ENCODE measurements at places on chromosomes 3 and 15.
A peak's percentile ranks its signal among the peaks of the same experiment; 100 is the strongest.

DNA sequence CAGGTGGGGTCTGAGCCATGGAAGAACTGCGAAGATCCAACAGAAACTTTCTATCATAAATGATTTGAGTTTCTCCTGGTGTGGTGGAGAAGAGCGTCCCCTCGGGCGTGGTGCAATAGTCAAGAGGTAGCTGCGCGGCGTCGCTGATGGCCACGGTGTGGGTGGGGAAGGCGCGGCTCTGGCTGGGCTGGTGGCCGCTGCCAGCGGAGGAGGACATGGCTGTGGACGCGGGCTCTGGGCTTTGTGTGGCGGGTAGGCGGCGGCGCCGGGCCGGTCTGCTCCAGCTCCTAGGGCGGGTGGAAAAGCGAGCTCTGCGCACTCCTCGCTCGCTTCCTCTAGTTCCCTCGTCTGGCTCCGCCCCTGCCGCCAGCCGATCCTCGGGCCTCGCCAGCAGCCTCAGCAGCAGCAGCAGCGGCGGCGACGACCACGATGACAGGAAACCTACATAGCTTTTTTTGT lies 5.9 kb downstream of the STARD9 start:
- no peak for DNase-seq

DNA sequence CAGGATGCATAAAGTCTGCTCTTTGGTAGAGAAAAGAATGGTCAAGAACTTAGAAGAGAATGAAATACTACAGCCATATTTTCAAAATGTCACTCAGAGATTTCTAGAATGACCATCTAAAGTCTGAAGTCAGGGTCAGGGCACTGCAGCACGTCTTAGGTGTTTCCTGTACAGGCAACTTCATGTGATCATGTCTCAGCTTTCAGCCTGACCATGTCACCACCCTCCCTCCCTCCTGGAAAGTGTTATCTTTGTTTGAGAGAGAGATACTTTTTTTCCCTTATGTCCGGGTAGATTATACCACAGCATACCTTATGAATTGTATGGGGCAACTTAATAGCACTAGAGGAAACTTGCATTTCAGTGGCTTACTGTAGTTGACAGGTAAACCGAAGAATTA lies 558.0 kb upstream of the TGFBR2 start:
- no peak for DNase-seq

- DNase-seq: no peak
These were observed 251.3 kb downstream of the CTNNB1 start for GRCh38 chr3:41450416-41451231.

GRCh38 chr3:141176775-141177174 lies 54.9 kb upstream of the PXYLP1 start:
- no peak for DNase-seq

- DNase-seq: no peak
These were observed 648 bp downstream of the CYB561D2 start for GRCh38 chr3:50351323-50351697.

- no peak for DNase-seq
These were observed 209.4 kb downstream of the RPLP1 start for GRCh38 chr15:69661871-69662644.

DNA sequence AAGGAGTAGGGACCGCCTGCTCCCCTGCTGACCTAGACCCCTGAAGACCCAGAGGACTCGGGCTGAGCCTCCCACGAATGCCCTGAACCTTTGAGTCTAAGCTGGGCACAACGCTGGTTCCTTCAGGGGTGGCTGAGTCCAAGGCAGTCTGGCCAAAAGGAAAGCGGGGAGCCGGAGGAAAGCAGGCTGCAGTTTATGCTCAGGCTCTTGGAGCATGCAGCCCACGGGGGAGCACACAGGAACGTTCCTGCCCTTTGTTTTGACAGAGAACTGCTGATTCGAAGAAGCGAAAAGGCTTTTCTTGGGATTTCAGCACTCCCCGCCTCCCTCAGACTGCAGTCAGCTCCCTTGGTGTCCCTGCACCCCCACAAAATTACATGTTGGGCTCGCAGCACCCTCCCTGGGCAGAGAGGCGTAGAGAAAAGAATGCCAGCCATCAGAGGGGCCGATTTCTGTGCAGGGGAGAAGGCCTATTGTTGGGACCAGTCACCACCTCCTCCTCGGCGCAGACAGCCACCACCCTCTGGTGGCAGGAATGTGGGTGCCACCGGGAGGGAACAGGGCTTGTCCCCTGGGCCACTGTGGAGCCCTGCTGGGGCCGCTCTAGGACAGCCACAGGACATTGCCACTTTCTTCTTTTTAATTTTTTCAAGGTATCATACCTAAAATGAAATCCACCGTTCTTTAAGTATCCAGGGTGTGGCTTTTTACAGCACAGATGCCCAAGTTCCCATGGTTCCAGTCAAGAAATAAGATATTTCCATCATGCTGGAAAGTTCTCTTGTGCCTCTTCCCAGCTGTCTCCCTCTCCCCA lies 72.2 kb downstream of the SMAD6 start:
- DNase-seq: peak; percentile 72

- DNase-seq: no peak
These were observed 23.9 kb upstream of the XIRP1 start for GRCh38 chr3:39216176-39216790.

- DNase-seq: no peak
These were observed 61.3 kb downstream of the KLHL25 start for GRCh38 chr15:85733416-85733815.

GRCh38 chr3:10619989-10620832 lies 114.8 kb upstream of the ATP2B2 start:
- DNase-seq: no peak

DNA sequence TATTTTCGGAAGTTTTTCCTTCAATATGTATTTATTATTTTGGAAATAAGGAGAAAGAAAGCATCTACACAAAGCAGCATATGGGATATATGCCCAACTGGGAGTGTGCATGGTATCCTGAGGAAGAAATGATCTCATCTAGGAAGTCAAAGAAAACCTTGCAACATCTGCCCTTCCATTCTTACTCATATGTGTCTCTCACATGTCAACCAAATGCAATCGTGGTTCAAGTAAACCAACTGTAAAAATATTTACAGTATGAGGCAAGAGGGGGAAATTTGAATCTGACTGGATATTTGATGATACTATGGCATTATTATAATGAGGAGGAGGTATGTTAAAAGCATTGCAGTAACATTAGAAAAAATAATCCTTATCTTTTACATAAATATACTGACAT lies 3.2 kb upstream of the SCG3 start:
- DNase-seq: no peak

- DNase-seq: no peak
These were observed 170.2 kb downstream of the KCNMB2 start for GRCh38 chr3:178706411-178706810.

GRCh38 chr3:69425249-69425648 lies 39.4 kb upstream of the FRMD4B start:
- peak; percentile 21 for DNase-seq

GRCh38 chr15:67941648-67942310 lies 101.9 kb upstream of the RNU6-1 start:
- DNase-seq: no peak

- no peak for DNase-seq
These were observed 14.2 kb downstream of the TMEM43 start for GRCh38 chr3:14138878-14139655.

DNA sequence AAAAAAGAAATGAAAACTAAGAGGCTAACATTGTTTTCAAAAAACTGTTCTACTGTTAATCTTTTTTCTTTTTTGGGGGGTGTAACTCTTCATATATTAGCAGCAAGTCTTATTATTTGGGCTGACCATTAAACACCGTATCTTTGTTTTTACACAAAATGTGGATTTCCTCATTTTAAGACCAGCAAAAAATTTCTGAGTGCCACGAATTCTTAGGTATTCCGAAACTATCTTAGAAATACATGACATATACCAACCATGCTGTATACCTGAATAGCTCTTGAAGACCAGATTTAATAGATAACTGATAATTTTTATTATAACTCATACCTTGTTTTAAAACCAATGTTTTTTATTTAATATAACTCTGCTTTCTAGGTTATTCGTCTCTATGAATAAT lies 620 bp upstream of the TTC23 start:
- DNase-seq: no peak

DNA sequence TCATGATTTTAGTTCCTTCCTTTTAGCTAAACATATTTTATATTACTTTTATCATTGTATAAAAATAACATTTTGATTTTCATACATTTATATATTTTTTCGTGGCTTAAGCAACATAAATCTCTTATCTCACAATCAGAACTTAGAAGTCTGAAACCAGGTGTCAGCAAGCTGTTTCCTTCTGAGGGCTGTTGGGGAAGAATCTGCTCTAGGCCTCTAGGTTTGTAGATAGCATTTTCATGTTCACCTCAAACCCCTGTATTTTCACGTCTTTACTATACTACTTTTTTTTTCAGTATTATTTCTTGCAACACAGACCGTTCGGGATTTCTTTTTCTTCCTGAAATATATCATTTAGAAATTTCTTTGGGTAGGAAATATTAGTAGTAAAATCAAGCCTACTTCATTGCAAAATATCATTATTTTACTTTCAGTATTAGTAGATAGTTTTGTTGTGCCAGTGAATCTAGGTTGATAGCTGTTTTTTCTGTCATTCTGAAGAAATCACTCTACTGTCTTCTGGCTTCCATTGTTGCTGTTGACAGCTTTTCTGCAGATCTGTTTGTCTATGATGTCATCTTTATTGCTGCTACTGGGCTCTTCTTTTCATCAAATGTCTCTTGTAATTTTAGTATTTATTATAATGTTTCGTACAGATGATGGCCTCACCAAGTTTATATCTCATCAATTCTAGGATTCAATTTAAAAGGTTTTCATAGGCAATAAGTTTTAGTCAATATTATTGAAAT lies 756.3 kb downstream of the VGLL3 start:
- DNase-seq: no peak

- no peak for DNase-seq
These were observed 32.0 kb downstream of the FAIM start for GRCh38 chr3:138640537-138640936.

DNA sequence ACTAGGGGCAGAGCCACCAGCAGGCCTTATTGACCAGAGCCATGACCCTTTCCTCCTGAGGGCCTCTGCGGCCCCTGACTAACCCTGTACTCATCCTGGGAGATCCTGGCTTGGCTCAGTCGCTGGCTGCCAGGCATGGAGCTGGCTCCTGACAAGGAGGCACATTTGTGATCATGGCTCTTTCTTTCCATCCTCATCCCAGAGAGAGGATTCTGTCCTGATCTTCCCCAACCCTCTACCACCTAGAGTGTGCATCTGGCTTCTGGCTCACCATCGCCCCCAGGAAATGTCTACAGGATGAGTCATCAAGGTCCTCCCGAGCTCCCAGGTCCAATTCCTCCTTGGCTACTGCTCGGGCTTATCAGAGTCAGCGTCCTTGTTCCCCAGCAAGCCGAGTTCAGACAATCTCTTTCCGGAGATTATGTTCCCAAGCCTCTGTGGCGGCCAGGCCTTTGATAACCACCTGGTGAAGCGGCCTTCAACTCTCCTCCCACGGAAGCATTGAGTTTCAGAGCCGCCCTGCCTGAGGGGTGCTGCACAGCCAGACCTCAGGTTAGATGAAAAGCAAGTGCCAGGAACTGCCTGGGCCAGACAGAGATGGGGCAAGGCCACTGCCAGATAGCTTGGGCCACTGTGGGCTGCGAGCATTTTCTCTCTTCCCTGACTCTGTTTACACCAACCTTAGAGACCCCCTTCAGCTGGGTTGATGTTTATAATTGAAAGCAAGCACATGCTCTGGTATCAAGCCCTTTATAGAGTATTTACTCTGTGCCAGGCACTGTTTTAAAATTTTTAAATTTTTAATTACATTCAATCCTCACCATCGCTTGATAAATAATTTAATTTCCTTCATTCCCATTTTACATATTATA lies 44.3 kb upstream of the MRPS22 start:
- DNase-seq: peak; percentile 95

- DNase-seq: no peak
These were observed 1.8 kb downstream of the NME9 start for GRCh38 chr3:138327831-138328230.

DNA sequence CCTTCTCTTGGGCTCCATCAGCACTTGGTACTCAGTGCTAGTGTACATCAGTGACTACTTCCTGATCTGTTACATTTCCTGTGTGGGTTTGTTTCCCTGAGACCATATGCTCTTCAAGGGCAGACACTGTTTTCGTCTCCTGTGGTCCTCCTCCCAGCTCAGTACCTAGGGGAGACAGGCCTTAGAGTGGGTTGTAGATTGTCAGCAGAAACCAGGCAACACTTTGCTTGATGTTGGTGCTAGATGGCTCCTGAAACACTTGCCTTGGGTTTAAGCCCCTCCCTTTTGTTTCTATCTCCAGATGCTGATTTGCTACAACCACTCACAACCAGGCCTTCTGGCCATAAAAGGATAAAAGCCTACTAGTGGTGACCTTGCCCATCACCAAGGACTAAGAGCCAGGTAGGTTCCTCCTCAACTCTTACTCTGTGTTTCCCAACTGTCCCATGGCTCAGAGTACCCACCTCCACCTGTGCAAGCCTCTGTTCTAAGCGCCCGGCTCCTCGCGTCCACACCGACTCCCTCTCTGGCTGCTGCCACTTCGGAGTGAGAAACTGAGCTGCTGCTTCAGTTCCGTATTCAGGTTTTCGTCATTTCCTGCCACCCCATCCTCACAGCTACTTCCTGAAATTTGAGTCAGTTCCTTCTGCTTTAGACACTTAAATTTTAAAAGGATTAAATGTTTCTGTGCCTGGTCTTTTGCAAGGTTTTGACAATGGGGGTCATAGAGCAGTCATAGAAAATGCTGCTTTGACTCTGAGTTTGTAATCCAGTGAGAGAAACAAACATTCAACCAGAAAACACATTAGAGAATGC lies at the start of gene HCLS1:
TSS of gene HCLS1 (minus strand) at position 548 of the 816 bp plus-strand sequence. CDS start 2,556 bp downstream, outside the sequence.
- no peak for DNase-seq

- no peak for DNase-seq
These were observed 517.3 kb downstream of the MECOM start for GRCh38 chr3:169146179-169146665.
